ENCODE measurements at places on chromosomes 5 and 9.

DNA sequence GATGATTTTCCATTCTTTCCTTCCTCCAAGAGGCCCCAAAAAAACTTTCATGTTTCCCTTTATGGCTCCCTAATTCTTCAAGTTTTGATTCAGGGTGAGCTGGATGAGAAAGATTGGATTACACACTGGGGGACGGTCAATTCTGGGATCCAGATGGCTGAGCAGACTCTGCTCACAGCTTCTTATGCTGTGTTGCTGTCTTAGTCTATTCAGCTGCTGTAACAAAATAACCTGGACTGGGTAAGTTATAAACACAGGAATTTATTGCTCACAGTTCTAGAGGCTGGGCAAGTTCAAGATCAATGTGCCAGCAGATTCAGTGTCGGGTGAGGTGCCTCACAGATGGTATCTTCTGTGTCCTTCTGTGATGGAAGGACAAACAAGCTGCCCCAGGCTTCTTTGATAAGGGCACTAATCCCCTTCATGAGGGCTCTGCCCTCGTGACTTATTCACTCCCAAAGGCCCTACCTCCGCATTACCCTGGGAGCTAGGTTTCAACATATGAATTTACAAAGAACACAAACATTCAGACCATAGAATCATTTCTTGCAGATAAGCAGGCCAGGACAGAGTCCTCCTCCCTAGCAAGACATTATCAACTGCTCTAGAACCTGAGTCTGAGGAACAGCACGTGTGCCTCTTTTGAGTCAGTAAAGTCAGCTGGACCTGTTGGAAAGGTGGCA is 23.1 kb upstream of the SMAD5 start:
- DNase-seq, result no peak

- DNase-seq, result no peak
Observed at GRCh38 chr5:154296525-154297159, 106.1 kb downstream of the GALNT10 start.

- no peak for DNase-seq
Observed at GRCh38 chr9:109171926-109172325, 4.9 kb upstream of the FRRS1L start.

DNA sequence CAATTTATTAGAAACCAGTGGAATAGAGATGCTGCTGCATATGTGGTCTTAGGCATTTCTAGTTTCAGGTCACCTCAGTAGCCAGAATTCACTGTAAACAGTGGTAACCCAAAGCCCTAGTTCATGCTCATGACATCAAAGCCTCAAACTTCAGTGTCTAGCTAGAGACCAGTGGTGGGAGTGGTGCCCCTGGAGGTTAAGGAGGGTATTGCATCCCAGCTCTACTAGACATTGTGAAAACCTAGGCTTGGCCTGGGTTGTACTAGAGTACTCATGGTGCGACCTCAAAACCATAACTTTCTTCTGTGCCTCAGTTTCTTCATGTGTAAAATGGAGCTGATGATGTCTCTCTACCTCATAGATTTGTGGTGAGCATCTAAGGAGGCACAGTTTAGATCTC is 18.8 kb downstream of the COL5A1 start:
- no peak for DNase-seq

DNA sequence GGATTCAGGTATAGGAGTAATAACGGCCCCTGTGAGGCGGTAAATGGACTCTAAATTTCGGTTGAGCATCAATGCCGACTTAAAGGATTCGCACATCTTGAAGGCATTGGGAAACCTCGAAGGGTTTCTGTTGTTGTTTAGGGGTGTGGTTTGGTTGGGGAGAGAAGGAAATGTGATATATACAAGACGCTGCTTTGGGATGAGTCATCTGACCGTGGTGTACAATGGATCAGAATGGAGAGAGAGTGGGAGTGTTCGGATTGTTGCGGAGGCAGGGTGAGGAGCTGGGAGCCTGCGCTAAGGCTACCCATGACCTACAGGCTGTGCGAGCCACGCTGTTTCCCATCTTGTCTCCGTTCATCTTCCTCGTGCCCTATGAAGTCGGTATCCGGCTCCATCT is 60.4 kb upstream of the ERCC6L2 start:
- no peak for DNase-seq

GRCh38 chr5:141208478-141208877 is at the start of gene PCDHB12:
PCDHB12 (plus strand) TSS chr5:141208719; CDS start chr5:141208908, 189 bp downstream.
- no peak for DNase-seq

Data from neural crest cell (in vitro differentiated cells).